ENCODE measurements at places on chromosomes 2 and 18.

- no peak for DNase-seq
Observed at GRCh38 chr2:46315103-46315890, 18.1 kb downstream of the EPAS1 start.

DNA sequence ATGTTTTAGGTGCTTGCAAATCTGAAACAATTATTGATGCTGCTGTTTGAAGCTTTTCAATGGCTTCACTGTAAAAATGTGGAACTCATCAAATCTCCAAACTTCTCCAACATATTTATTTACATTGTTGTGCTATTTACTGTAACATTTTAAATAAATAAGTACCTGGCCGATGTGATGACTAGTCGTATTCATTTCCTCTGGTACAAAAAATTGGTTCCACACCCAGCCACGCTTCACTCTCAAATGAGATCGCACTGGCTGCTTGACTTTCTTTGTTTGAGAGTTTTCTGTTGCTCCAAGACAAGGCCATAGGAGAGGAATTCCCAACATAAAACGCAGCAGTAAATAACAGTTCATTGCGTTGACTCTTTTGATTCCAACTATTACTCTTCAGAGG lies 32.0 kb downstream of the CDH19 start:
- DNase-seq, result no peak

- DNase-seq, result no peak
Observed at GRCh38 chr18:59276047-59276446, 2.8 kb upstream of the RAX start.

- peak; percentile 26 for DNase-seq
Observed at GRCh38 chr2:48399828-48400552, 130.0 kb upstream of the STON1 start.

GRCh38 chr2:64970495-64970894 lies 18.7 kb upstream of the SLC1A4 start:
- DNase-seq, result no peak

DNA sequence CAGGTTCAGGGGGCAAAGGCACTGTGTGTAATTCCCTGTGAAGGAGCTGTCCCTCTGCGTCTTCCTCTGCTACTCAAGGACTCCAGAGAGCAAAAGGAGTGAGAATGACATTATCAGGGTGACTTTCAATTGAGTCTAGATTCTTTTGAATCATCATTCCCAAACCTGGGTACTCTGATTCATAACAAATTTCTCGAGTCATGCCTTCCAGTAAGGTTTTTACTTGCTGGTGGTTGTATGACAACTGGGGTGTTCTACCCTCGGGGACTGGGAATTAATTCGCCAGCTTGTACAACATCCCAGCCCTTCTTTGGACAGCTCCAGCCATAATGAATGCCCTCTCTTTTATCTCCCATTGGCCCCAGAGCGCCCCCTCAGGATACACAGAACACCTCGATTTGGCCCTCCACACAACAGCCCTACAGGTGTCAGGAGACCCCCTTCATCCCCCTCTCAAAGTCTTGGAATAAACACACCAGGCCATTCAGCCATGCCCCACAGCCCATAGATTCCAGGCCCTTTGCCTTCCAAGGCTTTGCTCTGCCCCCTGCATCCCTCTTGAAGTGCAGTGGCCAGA lies 254.5 kb downstream of the KLHL29 start:
- DNase-seq, result no peak

- DNase-seq, result no peak
Observed at GRCh38 chr2:190158798-190159434, 96.4 kb upstream of the MSTN start.

GRCh38 chr2:240687045-240687740 lies 4.5 kb upstream of the AQP12A start:
- no peak for DNase-seq

DNA sequence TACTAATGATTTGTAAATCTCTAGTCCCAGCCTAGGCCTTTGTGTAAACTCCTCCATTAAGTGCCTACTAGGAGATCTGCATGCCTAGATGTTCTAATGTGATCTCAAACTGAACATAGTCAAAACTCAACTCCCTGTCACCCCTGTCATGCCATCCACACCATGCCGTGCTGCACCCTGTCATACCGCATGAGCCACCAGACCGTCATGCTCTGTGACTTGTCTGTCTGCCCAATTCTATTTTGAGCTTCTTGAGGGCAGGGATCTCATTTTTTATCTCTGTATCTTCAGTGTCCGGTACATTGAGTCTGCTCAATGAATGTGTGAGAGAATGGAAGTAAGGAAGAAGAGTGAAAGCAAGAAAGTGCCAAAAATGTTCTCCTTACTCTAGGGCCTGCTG lies 35.5 kb downstream of the GREB1L start:
- no peak for DNase-seq

DNA sequence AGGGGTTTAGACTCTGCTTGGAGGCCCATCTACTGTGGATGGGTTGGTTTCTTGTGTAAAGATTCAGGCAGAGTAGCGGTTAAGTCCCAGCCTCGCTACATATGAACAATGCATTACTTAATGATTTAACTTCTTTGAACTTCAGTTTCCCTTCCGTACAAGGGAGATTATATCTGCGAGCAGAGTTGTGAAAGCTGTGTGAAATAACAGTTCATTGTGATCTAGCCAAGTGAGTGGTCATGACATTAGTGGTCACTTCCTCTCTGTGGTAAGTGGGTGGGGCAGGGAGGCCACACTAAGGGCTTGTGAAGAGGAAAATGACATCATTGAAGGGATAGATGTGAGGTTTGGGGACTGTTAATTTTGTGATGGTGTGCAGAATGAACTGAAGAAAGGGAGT lies 14.1 kb upstream of the MEX3C start:
- no peak for DNase-seq

- DNase-seq, result no peak
Observed at GRCh38 chr18:73283788-73284187, 416.0 kb upstream of the NETO1 start.

- no peak for DNase-seq
Observed at GRCh38 chr18:5370332-5370731, 74.8 kb upstream of the ZBTB14 start.

All from NCI-H1417 (cell line).